ENCODE measurements at places on chromosomes 4 and X.

- no peak for DNase-seq
These were observed 337.5 kb downstream of the GRIA2 start for GRCh38 chr4:157558016-157558415.

DNA sequence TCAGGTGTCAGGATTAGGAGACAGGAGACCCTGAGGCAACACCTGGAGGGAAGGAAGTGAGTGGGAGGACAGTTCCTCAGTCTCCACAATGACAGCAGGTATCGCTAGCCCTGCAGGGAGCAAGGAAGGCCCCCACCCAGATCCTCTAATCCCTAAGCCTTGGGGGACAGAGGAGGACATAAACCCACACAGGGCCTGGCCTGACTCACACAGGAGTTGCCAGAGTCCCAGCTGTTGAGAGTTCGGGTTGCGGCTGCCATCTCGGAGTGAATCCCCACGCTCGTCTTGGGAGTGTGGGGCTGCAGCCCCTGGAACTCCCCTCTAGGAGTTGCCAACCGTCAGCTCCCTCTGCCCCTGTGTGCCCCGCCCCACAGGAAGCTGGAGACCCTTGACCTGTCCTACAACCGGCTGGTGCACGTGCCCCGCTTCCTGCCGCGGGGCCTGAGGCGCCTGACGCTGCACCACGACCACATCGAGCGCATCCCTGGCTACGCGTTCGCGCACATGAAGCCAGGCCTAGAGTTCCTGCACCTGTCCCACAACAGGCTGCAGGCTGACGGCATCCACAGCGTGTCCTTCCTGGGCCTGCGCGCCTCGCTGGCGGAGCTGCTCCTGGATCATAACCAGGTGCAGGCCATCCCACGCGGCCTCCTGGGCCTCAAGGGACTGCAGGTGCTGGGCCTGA, 9.2 kb upstream of the BGN start:
- DNase-seq: no peak

GRCh38 chr4:6799091-6799490, 16.6 kb downstream of the KIAA0232 start:
- DNase-seq: no peak

- peak; percentile 23 for DNase-seq
These were observed 111.6 kb downstream of the DHX15 start for GRCh38 chr4:24472514-24473308.

- no peak for DNase-seq
These were observed 43.8 kb upstream of the SETD7 start for GRCh38 chr4:139599594-139600374.
